Activated CD4-positive, CD25-positive, alpha-beta regulatory T cell (primary cell): ENCODE measurements at places on chromosomes 16 and 17.

DNA sequence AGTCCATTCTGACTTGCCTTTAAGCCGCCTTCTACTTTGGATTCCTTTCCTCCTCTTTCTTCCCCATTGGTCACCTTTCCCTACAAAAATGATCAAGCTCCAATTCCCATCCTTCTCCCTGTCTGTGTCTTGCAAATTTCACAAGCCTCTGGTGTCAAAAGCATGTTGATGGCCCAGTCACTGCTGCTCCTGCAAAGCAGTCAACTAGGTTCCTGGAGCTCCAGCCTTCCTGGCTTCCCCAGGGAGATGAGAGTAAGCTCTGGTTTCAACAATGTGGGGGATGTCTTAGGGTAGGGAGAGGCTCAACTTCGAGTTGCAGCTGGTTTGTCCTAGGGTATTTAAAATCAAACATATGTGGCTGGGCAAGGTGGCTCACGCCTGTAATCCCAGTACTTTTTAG is 36.1 kb upstream of the HELZ start:
- DNase-seq, result no peak

GRCh38 chr17:2825253-2825970 is 29.2 kb downstream of the RAP1GAP2 start:
- DNase-seq, result no peak

DNA sequence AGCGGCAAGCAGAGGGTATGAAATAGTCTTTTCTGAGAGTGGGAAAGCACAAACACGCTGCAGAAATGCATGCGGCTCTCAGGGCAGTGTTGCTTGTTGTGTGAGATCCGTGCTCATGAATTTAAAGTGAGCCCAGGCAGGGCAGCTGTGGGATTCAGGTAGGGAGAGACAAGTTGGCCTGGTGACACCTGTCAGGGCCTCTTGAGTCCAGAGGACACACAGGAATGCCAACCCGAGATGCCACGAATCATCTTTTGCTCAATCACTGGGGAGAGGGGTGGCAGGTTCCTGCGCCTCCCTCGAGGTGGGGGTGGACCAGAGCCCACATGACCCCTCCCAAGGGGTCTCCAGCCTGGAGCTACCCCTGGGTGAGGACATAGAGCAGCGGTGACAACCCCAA is 211.9 kb downstream of the GSG1L start:
- no peak for DNase-seq

GRCh38 chr17:45149037-45149668 is 878 bp downstream of the HEXIM1 start:
- peak; percentile 60 for DNase-seq

GRCh38 chr16:88780142-88781062 is 4.6 kb downstream of the PIEZO1 start:
- no peak for DNase-seq

- DNase-seq, result no peak
These were observed 29.4 kb downstream of the OR1D5 start for GRCh38 chr17:3033741-3034577.

DNA sequence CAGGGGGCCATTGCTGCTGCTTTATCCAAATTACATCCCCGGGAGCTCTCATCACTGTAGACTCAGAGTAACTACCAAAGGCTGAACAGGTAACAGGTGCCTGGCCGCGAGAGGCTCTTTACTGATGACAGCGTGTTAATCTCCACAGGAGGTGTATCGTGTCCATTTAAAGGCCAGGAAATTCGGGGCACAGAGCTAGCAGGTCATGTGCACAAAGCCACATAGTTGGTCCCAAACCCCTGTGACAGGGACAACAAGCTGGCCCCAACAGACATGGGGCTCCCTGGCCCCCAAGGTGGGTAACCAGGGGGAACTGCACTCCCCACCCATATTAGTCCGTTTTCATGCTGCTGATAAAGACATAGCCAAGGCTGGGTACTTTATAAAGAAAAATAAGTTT is 55.3 kb upstream of the RBFOX3 start:
- DNase-seq, result no peak

GRCh38 chr17:50533720-50534148 is 1.2 kb downstream of the EPN3 start:
- DNase-seq, result no peak

- DNase-seq, result no peak
These were observed 15.5 kb downstream of the SPACA3 start for GRCh38 chr17:33007186-33007585.

DNA sequence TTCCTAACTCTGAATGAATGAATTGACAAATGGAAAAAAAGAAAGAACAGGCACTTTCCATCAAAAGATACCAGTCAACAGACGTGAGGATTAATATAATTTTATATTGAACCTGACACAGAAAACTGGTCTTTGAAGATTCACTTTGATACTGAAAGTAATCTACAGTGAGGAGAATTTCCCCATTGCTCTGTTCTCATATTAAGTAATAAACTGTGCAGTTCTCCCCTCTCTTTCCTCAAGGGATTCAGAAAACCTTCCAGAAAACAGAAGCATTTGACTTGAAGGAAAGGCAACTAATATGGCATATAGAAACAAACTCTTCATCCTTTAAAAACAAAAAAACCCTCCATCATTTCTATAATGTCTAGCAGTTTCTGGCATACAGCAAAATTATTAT is 2.2 kb downstream of the TEX2 start:
- DNase-seq, result no peak
